IMR-90 (cell line): ENCODE measurements at places on chromosomes 6 and 20.
A peak's percentile ranks its signal among the peaks of the same experiment; 100 is the strongest.

- H3K4me1 ChIP-seq, result peaks cover 3% of the 10 kb centered on the region
- no peak overlapping the region for H3K4me3 ChIP-seq
- no peaks in the 10 kb centered on the region for H3K27me3 ChIP-seq
- no peaks in the 10 kb centered on the region for H3K36me3 ChIP-seq
- H3K27ac ChIP-seq, result no peak overlapping the region
Observed at GRCh38 chr20:44533928-44534327, 12.1 kb upstream of the SERINC3 start.

GRCh38 chr6:131923356-131923755 lies 27.8 kb downstream of the CCN2 start:
- H3K4me3 ChIP-seq, result no peak overlapping the region
- peak; percentile 57 for DNase-seq
- no peaks in the 10 kb centered on the region for H3K4me1 ChIP-seq
- H3K27ac ChIP-seq, result no peak overlapping the region

- no peak overlapping the region for H3K27ac ChIP-seq
- H3K4me1 ChIP-seq, result 0 out of 2 replicates have a peak, but pooled peaks cover under 1% of the 10 kb centered on the region
- no peaks in the 10 kb centered on the region for H3K36me3 ChIP-seq
- DNase-seq, result no peak
- no peaks in the 10 kb centered on the region for H3K27me3 ChIP-seq
- no peak overlapping the region for H3K4me3 ChIP-seq
Observed at GRCh38 chr6:1890987-1891386, 281.3 kb downstream of the FOXC1 start.

GRCh38 chr6:30741789-30742315 lies 635 bp downstream of the FLOT1 start:
- peaks cover 48% of the 10 kb centered on the region for H3K36me3 ChIP-seq
- peaks cover 15% of the 10 kb centered on the region for H3K4me1 ChIP-seq
- no peak for DNase-seq
- peak overlapping the region; percentile 97 for H3K27ac ChIP-seq
- no peaks in the 10 kb centered on the region for H3K27me3 ChIP-seq

DNA sequence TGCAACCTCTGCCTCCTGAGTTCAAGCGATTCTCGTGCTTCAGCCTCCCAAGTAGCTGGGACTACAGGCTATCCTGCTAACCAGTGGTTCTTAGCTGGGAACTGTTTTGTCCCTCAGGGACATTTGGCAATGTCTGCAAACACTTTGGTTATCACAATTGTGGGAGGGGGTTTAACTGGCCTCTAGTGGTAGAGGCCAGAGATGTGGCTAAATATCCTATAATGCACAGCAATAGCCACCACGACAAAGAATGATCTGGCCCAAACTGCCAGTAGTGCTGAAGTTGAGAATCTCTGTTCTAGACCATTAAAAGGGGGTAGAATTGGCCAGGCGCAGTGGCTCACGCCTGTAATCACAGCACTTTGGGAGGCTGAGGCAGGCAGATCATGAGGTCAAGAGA lies 28.8 kb downstream of the AKIRIN2 start:
- no peak overlapping the region for H3K4me3 ChIP-seq
- H3K27me3 ChIP-seq, result no peaks in the 10 kb centered on the region
- peaks cover 38% of the 10 kb centered on the region for H3K36me3 ChIP-seq
- DNase-seq, result no peak
- peaks cover 2% of the 10 kb centered on the region; the same call in 1 of the 2 replicates for H3K4me1 ChIP-seq
- H3K27ac ChIP-seq, result no peak overlapping the region
